ENCODE measurements at places on chromosomes 13 and 19.

- DNase-seq, result no peak
Observed at GRCh38 chr19:22263121-22263520, 23.1 kb upstream of the ZNF729 start.

DNA sequence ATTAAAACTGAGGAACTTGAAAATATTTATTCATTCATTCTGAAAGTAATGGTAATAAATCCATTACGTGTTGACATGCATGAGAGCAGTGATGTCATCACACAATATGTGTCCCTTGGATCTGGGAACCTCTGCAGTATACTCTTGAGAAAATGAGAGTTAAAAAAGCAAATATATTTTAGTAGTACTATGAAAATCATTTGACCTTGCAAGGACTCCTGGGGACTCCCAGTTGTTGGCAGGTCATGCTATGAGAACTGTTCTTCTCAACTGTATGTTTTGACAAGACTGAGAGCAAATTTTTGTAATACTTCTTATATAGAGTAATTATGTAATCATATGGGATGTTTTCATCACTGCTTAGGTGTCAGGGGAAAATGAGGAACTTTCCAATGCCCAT lies 249.4 kb downstream of the PCCA start:
- no peak for DNase-seq

DNA sequence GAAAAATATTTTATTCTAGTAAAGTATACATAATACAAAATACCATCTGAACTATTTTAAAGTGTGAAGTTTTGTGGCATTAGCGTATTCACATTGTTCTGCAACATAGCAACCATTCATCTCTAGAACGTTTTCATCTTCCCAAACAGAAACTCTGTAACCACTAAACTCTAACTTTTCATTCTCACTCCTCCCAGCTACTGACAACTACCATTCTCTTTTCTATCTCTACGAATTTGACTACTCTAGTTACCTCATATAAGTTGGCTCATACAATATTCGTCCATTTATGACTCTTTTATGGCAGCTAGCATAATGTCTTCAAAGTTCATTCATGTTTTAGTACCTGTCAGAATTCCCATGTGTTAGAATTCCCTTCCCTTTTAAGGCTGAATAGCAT lies 150.5 kb upstream of the MIR17HG start:
- no peak for DNase-seq

GRCh38 chr19:38949580-38950367 lies 19.0 kb downstream of the MRPS12 start:
- peak; percentile 63 for DNase-seq

Measured in stimulated activated CD4-positive, alpha-beta T cell treated with anti-CD3 and anti-CD28 coated beads, Interleukin-1b, Interleukin-23, amount 100 ng/mL, for 1 hour (primary cell).